Stimulated activated CD8-positive, alpha-beta memory T cell treated with anti-CD3 and anti-CD28 coated beads, Interleukin-12 subunit alpha, Interleukin-12 subunit beta, amount 100 ng/mL, for 4 hours (primary cell): ENCODE measurements at places on chromosomes 6 and 20.

DNA sequence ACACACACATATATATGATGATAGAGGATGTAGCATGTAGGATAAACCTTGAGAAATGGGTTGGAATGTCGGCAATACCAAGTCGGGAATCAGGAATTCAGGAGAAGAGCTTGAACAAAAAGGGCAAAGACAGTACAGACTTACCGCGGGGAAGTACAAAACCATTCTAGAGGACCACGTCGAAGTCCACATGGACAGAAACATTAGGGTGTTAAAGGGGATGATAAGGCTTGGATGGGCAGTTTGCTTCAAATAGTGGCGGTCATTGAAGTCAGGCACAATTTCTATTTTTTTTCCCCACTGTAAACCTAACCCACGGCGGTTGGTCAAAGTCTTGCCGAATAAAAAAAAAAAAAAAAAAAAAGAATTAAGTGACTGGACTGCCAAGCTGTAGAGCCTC, 766 bp upstream of the NUS1 start:
- DNase-seq: no peak

- peak; percentile 24 for DNase-seq
Observed at GRCh38 chr6:15023448-15023847, 222.4 kb upstream of the JARID2 start.

DNA sequence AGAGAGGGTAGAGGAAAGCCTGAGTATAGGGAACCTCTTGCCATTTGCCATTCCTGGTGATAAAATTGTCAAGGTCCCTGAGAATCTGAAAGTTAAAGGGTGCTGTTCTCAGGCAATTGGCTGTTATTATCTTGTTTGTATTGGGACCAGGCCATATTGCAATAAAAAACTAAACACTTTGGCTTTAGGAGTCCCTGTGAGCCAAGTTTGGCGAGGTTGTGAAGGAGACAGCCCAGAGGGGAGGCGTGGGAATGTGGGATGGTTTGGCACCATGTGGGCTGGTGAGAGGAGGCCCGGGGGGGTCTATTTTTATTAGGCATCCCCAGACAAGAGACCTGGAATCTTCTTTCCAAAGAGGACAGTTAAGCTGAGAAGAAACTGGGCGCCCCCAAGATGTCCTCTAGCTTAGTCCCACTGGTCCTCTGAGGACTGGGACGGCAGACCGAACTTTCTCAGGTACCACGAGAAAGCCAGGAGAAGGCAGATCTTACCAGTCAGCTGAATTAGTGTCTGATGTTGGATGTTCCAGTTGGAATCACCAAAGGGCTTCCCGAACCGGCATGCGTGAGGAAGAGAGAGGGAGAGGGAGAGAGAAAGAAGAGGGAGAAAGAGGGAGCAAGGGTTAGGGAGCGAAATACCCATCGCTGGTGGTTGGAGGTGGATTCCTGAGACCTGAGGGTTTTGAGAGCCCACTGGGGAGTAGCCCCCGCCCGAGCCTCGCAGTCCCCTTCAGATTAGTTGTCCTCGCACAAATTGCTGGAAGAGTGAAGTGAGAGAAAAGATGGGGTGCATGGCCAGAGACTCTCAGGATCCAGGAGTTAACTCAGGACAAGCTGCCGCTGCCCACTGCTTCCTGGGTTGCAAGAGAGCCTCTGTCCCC, 24.4 kb downstream of the DYNLT1 start:
- no peak for DNase-seq

GRCh38 chr20:10404023-10404628, 29.9 kb downstream of the MKKS start:
- no peak for DNase-seq

GRCh38 chr6:110950440-110950839, 8.1 kb upstream of the GTF3C6 start:
- DNase-seq: no peak

DNA sequence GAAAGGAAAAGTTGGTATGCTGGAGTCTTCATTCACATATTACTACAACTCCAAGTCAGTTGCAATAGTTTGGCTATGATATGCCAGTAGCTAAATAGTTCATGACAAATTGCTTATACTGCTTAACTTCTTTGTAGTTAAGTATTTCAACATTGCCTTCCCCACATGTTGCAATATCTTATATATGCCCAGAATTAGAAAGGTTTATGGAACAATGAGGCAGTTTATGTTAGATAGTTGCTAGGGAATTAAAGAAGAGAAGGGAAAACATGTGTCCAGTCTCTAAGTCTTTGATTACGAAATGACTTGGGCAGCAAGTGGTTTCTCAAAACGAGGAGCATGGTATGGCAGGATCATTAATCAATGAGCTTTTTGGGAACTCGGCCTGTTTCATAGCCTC, 145.8 kb downstream of the PLCB4 start:
- no peak for DNase-seq

DNA sequence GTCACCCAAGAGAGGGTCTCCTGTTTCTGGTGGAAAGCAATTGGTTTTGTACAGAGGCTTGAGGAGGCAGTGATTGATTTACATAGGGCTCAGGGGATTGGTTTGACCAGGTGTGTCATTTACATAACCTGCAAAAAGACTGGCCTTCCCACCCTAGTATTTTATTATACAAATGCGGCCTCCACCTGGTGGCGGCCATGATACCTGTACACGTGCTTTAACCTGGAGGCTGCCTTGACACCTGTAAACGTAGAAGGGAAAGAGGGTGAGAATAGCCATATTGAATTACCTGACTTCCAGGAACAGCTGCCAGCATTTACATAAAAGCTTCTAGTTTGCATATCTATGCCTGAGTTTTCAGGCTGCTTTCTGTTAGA, 48.7 kb downstream of the HLA-DPB1 start:
- DNase-seq: no peak

GRCh38 chr6:159056003-159056402, 11.2 kb upstream of the TAGAP start:
- no peak for DNase-seq

GRCh38 chr6:148885136-148885865, 138.5 kb downstream of the UST start:
- no peak for DNase-seq

GRCh38 chr6:164106345-164106769, 691.8 kb downstream of the QKI start:
- DNase-seq: no peak

GRCh38 chr20:4147319-4147718, 132.0 kb upstream of the RNF24 start:
- DNase-seq: no peak

DNA sequence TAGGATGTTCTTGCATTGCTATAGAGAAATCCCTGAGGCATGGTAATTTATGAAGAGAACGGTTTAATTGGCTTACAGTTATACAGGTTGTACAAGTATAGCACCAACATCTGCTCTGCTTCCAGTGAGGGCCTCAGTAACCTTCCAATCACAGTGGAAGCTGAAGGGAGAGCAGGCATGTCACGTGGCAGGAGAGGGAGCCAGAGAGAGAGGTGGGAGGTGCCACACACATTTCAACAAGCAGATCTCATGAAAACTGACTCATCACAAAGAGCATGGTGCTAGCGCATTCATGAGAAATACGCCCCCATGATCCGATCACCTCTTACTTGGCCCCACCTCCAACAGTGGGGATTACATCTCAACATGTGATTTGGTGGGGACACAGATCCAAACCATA, 871.2 kb downstream of the TFAP2A start:
- DNase-seq: no peak

- no peak for DNase-seq
Observed at GRCh38 chr20:23533161-23533560, 35.1 kb downstream of the CST9L start.

GRCh38 chr6:104506429-104506828, 353.3 kb downstream of the HACE1 start:
- DNase-seq: no peak

DNA sequence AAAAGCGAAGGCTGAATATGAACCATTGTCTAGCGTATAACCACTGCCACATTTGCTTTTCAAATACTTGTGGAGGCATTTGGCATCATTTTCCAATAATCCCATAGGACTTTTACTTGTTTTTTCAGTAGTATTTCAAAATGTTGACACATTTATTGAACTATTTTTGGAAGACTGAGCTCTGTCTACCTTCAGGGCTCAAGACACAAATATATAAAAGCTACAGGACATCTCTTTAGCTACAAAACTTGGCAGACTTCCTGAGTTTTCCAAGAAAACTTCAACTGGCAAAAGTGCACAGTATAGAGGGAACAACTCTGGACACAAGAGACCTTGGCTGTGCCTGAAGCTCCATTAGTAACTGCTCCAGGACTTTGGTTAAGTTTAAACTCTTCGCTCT, 13.4 kb downstream of the EPB41L2 start:
- DNase-seq: no peak

DNA sequence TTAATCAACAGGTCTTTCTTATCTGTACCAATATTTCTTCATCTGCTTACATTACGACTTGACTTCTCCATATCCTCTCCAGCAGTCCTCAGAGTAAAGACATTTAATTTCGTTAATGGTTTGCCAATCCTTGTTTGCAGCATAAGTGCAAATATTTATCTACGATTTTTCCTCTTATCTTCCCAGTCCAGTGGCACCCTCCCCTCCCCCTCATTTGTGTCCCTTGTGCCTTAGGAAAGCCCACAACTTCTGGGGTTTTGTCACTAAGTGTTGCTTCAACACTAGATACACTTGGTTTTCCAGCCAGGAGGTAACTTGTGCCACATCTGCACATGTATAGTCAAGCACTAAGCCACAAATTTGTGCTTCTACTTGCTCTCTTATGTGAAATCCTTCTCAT, 327.2 kb downstream of the CBLN4 start:
- DNase-seq: no peak

DNA sequence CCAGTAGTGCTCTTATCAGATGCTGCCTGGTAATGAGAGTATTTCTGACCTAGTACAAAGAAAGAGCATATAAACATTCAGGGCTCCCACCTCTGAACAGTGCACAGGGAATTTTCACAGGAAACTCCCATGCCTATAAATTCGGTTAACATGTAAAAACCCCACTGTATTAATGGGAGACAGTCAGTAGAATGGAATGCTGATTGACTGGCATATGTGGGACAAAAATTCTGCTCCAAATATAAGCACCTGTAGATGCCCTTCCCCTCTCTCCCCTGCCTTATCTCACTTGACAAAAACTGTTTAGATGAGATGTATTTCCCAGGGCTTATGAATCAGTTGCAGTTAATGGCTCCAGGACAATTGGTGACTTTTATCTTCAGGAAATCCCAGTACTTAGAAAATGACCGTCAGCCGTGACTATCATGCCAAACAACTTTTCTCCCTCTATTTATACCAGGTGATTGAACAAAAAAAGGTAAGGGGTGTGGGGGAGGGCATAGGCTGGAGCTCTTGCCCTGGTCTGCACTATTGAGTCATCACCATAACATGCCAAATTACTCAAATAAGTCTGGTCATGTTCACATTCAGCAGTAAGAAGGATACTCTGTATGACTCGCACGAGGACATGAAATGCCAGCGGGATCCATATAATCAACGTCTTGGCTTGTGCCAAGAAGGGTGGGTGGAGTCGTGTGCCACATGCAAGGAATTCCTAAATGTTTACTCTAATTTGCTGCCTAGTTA, 176.4 kb upstream of the BMP2 start:
- DNase-seq: no peak

DNA sequence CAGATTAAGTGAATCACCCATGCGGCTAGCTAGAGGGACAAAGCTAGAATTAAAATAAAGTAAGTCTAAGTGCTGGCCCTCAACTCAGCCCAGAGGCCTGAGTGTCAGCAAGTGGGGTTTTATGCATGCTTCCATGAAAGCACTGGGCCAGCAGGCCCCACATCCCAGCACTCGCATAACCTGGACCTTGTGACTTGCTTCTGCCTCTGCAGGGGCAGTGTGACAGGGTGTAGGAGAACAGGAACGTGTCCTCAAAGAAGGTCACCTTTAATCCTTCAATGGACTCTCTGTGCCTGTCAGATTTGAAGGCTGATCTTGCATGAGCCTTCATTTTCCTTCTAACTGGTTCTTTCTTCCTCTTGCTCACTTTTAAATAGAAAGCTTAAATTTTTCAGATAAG, 183.4 kb downstream of the ALDH8A1 start:
- no peak for DNase-seq

DNA sequence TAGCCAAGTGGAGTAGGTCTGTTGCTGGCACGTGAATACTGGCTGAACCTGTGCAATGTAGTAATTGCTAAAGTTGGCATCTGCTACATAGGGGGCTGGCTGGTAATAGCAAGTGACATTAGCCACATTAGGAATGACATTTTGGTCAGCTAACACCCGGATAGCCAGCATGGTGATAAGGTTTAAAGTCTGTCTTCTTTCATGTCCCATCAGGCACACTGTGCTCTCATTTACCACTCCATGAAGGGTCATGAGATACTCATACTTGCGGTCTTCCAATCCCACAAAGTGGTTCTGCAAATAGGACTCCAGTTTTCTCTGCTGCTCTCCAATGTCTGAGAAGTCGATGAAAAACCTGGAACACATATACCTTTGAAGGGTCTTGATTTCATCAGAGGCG, 2.8 kb downstream of the TENT5A start:
- DNase-seq: no peak

- no peak for DNase-seq
Observed at GRCh38 chr6:37188962-37189510, 19.1 kb downstream of the PIM1 start.

DNA sequence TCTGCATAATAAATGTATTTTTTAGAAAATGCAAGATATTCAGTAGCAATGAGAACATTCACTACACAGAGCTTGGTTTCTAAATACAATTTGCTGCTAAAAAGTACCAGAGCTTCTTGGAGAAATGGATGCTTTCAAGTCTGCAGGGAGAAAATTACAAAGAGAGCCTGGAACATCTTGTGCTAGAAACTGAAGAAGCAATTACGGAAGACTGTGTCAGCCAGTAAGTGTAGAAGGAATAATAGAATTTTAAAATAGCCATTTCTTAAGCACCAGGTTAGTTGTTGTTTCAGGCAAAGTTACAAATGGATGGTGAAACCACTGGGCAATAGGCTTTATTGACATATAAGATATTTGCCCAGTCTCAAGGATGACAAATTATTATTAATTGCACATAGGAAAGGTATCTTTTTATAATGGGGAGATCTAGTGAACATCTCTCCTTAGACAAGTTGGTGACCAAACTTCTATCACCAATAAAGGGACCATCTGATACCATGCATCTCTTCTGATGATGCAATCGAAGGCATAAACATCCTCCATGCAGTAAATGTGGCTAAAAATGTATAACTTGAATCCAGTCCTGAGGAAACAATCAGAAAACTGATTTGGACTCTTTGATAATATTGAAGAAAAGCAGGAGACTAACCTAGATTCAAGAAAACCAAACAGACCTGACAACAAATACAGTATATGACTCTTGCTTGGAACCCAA, 81.7 kb downstream of the ARHGAP18 start:
- no peak for DNase-seq
